HFF-Myc (cell line): ENCODE measurements at places on chromosomes 11 and 22.
A peak's percentile ranks its signal among the peaks of the same experiment; 100 is the strongest.

GRCh38 chr11:117978991-117979390 is 7.2 kb upstream of the IL10RA start:
- DNase-seq: no peak

GRCh38 chr11:102306817-102307726 is 10.2 kb upstream of the BIRC3 start:
- DNase-seq: no peak

DNA sequence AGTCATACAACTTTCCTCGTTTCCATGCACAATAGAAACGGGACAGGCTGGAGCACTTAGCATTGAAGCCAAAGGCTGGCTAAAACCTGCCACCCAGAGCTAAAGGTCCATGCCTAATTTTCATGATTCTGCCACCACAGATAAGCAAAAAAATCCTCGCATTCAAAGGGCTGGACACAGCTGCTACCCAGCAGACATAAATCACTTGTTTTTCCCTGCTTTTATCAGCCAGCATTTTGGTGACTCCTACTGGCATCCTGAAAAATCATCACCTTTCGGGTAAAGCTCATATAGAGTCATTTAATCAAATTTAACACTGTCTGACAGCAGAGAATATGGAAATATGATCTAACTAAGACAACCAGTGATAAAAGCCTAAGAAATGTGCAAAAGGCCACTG is 37.9 kb downstream of the ALG9 start:
- no peak for DNase-seq

- DNase-seq: no peak
Measured at GRCh38 chr22:49564666-49565515, 262.8 kb downstream of the BRD1 start.

- DNase-seq: no peak
Measured at GRCh38 chr11:6717426-6717825, 34.3 kb upstream of the MRPL17 start.

DNA sequence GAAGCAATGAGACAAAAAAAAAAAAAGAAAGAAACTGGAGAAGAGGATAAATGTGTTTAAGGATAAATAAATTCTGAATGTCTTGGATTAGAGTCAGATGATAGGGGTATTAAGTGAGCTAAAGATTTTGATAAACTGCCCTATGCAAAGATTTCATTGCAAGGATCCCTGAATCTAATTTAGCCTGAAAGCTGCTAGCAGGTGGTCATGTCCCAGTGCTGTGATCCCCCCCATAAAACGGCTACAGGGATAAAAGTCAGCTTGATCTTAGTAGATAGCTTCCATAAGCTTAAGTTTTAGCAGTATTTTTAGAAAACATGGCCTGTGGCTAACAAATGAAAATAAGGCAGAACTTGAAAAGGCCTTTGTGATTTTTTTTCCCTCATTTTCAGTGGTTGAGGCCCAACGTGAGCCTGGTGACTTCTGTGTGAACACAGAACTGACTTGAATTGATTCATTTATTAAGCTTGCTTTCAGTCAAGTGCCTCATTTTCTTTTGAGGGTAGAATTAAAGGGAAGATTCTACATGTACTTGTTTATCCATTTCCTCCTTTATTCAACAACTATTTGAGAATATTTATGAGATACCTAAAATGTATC is 44.5 kb downstream of the CD44 start:
- no peak for DNase-seq

DNA sequence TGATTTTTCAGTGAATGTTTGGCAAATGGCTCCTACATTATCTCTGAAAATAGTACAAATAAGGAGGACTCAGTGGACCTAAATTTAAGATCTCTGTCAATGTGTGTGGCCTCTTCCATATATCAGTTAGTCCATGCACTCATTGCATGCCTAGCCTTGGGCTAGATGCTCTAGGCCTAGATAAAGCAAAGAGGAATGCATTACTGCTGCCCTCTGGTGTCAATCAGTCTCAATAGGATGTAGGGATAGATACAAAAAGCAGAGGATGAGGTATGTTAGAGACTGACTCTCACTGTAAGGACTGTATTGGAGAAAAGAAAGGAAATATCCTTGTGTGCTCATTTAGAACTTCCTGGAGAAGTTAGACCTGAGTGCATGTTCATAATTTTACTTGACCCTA is 42.0 kb downstream of the MS4A2 start:
- no peak for DNase-seq

- peak; percentile 17 for DNase-seq
Measured at GRCh38 chr11:62974848-62975522, 9.8 kb downstream of the SLC22A6 start.

DNA sequence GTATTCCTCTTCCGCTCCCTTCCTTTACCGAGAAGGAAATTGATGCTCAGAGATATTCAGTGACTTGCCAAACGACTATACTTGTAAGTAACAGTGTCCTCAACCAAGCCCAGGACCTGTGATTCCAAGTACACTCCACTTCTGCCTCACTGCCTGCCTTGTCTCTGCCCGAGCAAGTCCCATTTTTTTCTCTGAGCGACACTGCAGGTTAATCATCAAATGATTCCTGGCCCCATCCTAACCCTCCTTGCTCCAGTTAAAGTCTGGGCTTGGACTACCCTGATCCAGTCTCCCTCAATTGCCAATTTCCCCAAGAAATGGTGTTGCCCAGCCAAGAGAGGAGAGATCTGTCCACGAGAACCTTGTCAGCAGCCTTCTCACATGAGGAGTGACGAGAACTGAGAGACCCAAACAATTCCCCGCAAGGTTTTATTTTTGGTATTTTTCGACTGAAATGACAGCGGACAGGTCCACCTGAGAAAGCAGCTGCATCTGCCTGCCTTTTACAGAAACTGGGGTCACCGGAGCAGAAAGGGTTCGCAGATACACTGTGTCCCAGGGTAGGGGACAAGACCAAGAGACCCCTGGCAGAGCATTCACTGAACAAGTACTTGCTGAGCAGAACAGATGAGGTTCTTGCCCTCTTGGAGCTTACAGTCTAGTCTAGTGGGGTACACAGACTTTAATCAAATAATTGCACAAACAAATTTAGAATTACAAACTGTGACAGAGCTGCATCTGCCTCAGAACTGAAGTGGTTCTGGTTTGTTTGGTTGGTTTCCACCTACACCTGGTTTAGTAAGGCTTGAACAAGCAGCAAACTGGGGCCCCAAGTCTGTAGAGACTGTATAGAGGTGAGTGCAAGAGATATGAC is 11.4 kb downstream of the POU2AF1 start:
- DNase-seq: no peak

DNA sequence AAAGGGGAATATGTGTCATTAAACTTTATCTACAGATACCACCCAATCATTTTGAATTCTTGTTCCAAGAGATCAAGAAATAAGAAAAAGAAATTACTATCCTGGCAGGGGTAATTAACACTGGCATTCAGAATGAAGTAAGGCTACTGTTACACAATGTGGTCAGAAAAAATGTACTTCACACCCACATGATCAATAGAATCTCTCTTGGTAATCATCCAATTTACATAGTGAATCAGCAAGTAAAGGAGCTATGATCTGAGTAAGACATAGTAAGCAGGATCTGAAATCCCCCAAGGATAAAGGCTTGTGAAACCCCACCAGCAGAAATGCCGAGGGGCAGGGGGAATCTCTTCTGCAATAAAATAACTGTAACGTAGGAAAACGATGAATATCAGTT is 466.5 kb downstream of the FAM181B start:
- DNase-seq: no peak

DNA sequence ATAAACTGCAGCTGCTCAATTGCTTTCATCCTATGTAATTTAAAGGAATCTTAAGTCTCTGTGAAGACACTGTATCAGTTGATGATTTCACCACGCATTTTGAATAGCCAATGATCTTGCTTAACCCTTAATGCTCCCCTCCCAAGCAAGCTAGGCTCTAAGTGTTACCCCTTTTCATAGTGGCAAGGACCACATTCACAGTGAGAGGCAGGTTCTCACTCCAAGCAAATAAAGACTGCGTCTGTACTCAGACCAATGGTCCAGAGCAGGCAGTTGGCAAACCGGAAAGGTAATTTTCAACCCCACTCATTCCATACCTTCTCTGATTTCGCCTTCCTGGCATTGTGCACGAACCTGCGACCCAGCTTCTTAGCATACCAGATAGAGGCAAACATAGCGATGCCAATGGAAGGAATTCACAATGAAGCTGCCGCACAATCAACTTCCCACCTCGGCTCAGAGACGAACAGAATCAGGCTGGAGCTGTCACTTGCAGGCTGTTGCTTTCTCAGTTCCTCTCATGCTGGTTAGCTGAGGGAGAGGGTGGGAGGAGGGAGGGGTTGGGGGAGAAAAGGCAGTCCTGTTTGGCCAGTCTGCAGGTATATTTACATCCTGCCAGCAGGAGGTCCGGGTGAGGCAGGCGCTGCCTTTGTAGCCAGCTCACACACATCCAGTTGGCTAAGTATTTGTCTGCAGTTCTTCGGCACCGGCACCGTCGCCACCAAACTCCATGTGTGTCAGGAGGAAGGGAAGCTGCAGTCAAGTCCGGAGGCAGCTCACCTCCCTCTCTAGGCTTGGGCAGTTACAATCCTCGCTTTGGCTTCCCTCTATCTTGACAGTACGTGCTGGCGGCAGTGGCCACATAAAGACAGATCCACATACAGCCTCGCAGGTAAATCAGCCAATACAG is 1151.2 kb upstream of the CCDC90B start:
- DNase-seq: no peak

- DNase-seq: no peak
Measured at GRCh38 chr22:38564669-38565068, 5.3 kb downstream of the DMC1 start.

- DNase-seq: no peak
Measured at GRCh38 chr11:130617001-130617400, 168.6 kb downstream of the ADAMTS15 start.

- DNase-seq: no peak
Measured at GRCh38 chr11:134815404-134815803, 403.4 kb upstream of the B3GAT1 start.

DNA sequence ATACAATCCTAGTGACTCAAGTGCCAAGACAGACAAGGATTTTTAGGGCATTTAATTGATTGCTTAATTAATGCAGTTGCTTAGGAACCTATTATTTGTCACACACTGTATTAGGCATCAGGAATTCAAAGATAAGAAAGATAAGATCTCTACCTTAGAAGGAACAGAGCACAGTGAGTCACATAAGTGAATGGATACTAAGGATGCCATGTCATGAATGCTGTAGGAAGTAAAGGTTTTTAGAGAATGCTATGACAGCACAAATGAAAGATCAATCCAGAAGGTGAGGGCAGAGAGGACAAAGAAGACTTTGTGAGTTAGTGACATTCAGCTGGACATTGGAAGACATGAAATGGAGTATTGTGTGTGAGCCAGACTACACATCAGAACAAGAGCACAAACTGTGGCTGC is 147.9 kb upstream of the DDI1 start:
- no peak for DNase-seq

- DNase-seq: no peak
Measured at GRCh38 chr11:112345166-112345565, 84.5 kb upstream of the PLET1 start.

DNA sequence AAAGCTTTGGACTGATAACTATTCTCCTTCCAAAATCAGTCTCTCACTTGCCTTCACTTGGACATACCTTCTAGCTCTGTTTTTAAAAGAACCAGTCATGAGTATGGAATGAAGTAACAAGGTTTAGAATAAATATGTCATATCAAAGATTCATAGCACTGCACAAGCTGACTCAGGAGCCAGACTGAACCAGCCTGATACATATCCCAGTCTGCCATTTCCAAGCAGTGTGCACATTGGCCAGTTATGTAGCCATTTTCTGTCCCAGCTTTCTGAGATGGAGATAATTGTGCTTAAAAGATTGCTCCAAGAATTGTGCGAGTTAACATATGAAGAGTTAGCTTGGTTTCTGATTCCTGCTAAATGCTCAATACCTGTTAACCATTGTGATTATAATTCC is 311.3 kb downstream of the C11orf87 start:
- no peak for DNase-seq

DNA sequence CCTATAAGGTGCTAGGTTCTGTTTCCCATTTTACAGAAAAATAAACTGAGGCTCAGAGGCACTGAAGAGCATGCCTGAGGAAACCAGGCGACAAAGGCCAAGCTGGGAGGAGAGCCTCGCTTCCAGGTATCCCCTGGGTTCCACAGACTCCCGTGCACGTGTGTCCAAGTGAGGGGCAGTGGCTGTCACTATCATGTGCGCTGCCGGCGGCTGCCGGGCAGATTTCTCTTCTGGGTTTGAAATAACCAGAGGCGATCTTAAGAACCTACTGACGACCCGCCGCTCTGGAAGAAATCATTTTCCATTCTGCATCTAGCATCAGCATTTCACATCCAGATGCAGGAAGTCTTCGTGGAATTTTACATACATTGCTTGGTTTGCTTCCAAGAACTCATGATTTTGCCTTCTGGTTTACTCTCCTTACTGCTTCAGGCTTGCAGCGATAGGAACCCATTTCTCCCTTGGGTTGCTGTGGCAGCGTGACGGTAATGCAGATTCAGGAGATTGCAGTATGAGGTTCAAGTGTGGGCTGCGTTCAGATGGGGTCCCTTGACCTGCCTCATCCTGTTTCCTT is 28.6 kb downstream of the ARHGAP8 start:
- no peak for DNase-seq

DNA sequence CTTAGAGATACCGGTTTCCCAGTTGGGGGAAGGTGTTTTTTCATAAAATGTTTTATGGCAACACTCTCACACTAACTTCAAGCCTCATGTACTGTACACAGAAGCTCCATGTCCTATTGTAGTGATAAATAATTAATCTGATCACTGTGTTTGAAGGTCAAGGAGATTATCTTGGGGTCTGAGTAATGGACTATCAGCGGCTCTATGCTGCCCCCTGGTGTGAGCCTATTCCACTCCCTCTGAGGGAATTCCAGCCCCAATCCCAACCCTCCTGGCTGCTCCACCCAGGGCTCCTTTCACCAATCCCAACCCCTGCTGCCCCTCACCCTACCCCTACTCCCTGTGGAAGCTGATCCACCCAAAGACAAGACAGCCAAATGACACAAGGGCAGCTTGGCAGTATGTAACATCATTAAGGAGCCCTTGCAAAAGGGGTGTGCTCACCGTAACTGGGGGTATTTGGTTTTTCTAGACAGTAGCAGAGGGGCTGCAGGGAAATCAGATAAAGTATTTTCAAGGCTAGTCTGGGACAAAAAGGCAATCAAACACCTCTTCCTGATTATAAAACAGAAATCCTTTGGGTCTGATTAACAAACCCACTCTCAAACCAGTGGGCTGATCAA is 22.3 kb downstream of the HPS4 start:
- DNase-seq: no peak

DNA sequence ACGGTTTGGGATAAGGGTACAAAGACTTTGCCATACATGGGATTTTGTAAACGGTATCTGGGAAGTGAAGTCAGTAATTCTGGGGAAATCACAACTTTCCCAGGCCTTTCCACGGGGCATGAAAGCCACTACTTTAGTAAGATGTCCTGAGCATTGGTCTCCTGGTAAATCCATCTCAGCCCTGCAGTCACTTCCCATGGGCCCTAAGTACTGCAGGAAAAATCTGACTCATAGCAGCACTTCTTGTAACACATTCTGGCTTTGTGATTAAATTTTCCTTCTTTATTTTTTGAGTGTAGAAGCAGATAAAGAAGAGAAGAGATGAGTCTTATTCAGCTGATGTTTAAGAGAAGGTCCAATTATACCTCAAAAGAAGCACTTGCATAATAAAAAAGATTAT is 67.6 kb downstream of the BLID start:
- no peak for DNase-seq
